NCI-H187 treated with DMSO at 0.1 percent for 48 hours (cell line): ENCODE measurements at places on chromosomes 12 and 14.

DNA sequence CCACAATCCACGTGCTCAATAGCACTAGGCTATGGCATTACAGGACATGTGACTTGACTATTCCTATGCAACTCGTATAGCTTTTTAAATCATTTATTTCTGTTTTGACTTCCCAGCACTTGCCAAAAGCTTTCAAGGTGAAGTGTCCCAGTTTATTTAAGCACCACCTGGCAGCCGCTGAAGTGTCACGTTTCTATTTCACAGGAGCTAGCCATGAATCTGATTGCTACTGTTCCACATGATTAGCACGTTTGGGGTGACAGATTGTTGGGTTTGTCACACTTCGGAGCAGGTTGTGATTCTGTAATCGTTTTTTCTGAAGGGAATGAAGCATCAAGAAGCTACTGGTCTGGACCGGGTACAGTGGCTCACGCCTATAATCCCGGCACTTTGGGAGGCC is 39.9 kb upstream of the BICDL1 start:
- peak; percentile 95 for DNase-seq

- DNase-seq, result no peak
Observed at GRCh38 chr12:7265251-7265650, 38.6 kb upstream of the ACSM4 start.

DNA sequence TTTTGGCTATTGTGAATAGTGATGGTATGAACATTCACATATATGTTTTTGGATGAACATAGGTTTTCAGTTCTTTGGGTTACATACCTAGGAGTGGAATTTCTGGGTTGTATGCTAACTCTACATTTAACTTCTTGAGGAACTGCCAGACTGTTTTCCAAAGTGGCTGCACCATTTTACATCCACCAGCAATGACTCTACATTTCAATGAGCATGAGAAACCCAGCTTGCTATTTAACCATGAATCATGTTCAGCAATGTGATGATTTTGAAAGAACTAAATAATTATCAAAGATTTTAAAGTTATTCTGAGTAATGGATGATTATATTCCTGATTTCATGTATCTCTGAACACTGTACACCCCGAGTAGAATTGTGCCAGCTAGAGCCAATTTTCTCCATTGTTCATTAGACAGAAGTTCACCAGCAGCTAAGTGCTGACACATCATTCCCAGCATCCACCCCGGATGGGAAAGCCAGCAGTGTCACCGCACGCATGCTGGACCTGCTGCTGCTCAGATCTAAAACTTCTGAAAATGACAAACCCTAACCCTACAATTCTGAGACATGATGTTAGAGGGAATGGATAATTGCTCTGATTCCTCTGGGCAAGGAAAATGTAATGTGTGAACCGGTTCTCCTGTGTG is 13.3 kb upstream of the ANAPC5 start:
- DNase-seq, result no peak

- DNase-seq, result peak; percentile 15
Observed at GRCh38 chr12:66107451-66107915, 23.1 kb downstream of the LLPH start.

- DNase-seq, result no peak
Observed at GRCh38 chr14:71231521-71232393, 324.5 kb downstream of the PCNX1 start.

- no peak for DNase-seq
Observed at GRCh38 chr14:51071857-51072256, 23.0 kb downstream of the TRIM9 start.

DNA sequence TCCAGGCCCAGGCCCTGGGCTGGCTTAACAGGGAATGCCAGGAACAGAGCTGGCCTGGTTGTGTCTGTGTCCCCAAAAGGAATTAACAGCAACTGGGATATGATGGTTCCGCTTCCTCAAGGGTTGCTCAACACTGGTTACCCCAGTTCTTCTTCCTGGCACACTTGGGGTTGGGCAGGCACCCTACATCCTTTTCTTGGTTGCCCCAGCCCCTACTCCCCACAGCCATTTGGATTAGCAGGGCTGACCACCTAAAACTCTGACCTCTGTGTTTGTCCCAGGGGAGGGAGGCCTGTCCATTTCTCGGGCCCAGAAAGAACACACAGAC is 30.8 kb downstream of the NCKAP5L start:
- no peak for DNase-seq

DNA sequence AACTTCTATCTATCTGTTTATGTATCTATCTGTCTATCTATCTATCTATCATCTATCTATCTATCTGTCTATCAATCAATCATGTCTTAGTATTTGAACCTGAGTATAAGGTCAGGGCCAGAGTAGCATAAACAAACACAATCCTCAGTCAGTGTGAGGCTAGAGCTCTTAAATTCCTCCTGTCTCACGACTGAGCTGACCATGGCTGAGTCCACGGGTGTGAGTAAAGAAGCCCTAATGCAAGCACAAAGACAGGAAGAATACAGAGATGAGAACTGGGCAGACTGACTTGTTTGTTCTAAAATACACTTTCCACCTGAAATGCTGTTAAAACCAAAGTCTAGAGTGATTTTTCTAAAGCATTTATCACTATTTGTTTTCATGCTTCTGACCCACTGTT is 47.2 kb upstream of the STXBP6 start:
- no peak for DNase-seq

GRCh38 chr14:104216457-104216856 is 78.1 kb downstream of the KIF26A start:
- DNase-seq, result no peak

DNA sequence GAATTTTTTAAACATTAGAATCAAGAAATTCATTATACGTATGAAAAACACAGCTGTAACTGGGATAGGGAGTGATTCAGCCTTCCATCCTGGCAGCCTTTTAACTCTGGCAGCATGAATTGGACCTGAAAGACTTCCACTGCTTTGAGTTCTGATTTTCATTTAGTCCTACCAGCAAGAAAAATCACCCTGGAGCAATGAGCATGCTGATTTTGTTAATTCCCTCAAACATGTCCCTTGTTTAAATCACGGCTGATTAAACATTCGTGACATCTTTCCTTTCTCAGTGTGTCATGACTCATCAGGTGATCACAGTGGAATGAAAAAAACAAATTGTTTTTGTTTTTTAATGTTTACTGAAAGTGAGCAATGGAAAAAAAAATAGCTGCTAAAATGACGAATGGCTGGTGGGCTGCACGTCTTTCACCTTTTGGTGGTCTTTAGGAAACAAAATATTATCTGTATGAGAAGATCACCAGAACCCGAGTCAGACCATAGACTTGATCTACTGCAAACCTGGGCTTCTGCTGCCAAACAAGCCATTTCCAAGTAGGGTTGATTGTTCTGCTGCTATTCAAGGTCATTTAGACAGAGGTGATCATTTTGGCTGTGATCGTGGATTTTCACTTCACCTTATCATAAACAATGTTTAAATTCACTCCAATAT is 67.0 kb upstream of the CAND1 start:
- DNase-seq, result no peak

DNA sequence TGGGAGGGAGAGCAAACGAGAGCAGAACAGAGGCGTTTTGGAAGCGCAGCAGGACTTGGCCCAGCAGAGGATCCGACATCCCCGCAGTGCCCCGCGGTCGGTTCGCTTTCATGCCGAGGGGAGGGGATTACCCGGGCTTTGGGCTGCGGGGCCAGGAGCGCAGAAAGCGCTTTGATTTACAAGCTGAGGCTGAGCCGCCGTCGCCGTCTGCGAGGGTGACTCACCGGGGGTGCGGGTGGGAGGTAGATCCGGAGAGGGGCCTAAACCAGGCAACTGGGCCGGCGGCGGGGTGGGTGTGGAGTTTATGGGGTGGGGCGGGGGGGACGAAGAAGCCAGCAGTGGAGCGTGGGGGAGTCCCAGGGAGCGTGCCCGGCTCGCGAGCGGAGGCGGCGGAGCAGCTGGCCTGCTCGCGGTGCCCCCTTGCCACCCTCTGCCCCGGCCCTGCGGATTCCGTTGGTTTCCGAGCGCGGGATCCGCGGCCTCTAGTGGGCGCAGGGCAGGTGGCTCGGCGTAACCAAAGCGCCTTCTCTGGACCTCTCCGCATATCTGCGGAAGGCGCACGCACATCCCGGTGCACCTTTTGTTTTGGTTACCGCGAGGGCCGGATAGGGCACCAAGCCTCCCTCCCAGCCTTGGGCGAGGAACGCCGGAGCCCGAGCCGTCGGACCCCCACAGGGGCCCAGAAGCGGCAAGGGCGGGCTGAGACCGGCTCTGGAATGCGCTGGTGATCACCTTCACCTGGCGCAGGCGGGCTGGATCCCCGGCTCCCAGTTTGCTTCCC is 2.6 kb downstream of the SIX4 start:
- DNase-seq, result no peak

- no peak for DNase-seq
Observed at GRCh38 chr12:78865516-78865915, 942 bp downstream of the SYT1 start.

DNA sequence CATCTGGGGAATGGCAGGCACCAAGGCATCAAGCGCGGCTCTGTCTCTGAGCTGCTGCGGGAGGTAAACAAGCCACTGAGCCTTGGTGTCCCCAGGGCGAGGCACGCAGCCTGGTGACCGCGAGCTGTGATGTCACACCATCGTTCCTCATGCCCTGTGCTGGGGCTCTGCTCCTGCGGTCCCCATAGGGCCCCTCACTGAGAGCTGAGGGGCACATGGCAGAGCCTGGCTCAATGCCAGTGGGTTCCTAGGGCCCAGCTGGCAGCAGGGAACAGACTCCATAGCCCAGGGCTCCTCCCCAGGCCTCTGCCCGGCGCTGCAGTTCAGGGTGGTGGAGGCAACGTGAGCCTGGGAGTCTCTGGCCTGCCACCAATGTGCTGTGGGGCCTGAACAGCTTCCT is 22.6 kb downstream of the CHGA start:
- no peak for DNase-seq

DNA sequence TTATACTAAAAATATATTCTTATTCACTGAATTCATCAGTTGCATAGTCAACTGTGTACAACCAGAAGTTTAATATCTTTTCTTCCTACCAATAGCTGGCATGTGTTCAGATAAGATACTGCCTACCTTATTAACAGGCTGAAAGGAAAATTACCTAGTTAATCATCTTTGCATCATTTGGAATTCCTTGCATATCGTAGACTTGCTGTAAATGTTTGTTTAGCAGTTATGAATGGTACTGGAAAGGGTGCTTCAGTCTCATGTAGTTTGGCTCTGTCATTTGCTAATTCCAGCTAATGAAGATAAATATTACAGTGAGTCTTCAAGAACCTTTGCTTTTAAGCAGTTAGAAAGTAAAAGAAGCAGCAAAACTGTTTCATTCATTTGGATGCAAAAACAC is 84.4 kb downstream of the PPHLN1 start:
- DNase-seq, result no peak

- DNase-seq, result no peak
Observed at GRCh38 chr14:50477760-50478159, 54.6 kb downstream of the MAP4K5 start.

DNA sequence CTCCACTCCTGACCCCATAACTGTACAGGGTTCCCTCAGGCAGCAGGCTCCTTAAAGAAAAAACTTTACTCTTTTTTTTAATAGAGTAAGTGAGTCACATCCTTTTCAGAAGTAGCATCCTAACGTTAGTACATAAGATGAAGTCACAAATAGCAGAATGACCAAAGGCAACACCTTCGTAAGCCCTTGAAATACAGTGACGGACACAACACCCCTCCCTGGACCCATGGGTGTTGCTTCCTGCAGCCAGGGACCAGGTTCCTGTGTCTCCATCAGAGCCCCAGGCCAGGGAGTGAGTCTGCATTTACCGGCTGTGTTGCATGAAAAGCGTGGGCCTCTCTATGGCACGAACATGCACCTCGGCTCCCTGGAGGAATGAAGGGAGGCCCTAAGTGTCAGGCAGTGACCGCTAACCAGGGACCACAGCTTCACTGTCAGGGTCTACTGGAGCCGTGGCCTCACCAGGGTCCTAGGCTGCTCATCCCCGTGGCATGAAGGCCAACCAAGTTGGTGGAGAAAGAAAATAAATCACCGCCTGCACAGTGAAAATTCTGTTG is 340.0 kb upstream of the SFSWAP start:
- no peak for DNase-seq

- no peak for DNase-seq
Observed at GRCh38 chr12:96000858-96001257, 4.7 kb upstream of the HAL start.

- DNase-seq, result no peak
Observed at GRCh38 chr12:75568801-75569200, 57.4 kb upstream of the KRR1 start.

- no peak for DNase-seq
Observed at GRCh38 chr12:113154351-113154973, 4.9 kb downstream of the CFAP73 start.

GRCh38 chr12:49627752-49628360 is 4.5 kb downstream of the PRPF40B start:
- no peak for DNase-seq

DNA sequence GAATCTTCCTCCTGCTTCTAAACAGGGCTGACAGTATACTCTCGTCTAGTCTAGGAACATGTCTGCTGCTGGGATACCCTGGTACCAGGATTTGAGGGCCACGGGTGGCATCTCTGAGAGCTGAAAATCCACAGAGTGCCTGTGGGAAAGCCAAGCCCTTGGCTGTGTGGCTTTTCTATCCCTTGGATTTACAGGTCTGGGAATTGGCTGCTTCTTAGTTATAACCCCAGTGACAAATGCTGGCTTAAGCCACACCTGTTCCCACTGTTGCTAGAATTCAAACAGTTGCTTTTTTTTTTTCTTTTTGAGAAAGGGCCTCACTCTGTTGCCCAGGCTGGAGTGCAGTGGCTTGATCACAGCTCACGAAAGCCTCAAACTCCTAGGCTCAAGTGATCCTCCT is 14.3 kb upstream of the RIN3 start:
- DNase-seq, result no peak

GRCh38 chr14:26143057-26143456 is 454.8 kb downstream of the NOVA1 start:
- DNase-seq, result no peak

DNA sequence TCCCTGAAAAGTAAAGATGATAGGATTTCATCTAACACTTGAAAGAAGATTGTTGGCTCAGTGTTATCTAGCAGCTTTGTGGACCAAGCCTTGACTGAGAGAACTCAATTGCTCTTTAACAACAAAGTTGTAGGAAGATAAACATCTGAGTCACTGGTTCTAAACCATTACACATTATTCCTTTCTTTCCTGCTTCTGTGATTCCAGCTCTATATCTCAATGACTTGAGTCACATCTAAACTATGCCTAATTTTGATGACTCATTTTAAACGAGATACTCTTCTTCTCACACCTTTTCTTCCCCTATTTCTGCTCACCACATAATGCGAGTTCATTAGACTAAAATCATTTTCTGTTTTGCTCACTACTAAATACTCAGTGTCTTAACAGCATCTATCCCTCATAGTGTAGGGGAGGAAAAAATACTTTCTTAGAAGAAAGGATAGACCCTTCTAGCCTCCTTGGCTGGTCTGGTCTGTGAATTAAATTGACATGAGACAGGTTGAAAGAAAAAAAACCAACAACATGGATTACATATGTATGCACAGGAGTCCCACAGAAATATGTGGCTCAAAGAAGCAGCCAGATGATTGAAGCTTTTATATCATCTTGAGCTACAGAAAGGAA is 201.4 kb downstream of the C12orf50 start:
- no peak for DNase-seq

- no peak for DNase-seq
Observed at GRCh38 chr12:122022393-122023338, 982 bp downstream of the BCL7A start.
